ENCODE measurements at places on chromosomes 4 and X.

- DNase-seq: peak; percentile 4
These were observed 131.0 kb downstream of the DCLK2 start for GRCh38 chr4:150209140-150209829.

GRCh38 chr4:36280555-36280954 is 861 bp upstream of the DTHD1 start:
- DNase-seq: no peak

DNA sequence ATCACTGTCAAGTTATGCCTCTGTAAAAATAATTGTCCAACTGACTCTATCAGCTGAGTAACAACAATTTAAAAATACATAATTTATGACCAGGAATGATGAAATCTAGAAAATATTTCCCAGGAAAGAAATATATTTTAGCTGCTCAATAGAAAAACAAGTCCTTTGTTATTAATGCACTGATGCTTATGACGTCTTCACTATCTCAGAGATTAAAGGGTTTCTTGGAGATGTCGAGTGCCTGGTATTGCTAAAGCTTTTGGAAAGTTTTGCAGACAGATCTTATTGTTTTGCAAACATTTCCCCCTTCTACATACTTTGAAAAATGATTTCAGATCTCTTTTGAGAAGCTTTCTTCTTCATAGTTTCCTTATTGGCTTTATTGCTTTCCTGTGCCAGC is 154.6 kb upstream of the RPS6KA3 start:
- no peak for DNase-seq

GRCh38 chrX:9033179-9033578 is 748 bp downstream of the FAM9B start:
- DNase-seq: no peak

DNA sequence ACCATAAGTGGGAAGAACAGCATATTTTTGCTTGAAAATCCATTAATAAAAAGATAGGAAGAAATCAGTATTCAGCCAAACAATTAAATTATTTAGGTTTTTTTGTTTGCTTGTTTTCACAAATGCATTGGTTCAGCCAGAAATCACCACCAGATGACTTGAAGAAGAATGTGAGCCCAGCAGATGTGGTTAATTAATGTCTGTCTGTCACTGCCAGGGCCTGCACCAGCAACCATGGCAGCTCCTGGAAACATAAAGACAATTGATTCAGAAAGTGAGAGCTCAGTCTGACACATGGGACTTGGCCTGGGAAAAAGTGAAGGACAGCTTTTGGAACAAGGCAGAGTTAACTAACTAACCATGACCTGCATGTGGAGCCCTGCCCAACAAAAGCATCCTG is 74.0 kb downstream of the MAOB start:
- DNase-seq: no peak

DNA sequence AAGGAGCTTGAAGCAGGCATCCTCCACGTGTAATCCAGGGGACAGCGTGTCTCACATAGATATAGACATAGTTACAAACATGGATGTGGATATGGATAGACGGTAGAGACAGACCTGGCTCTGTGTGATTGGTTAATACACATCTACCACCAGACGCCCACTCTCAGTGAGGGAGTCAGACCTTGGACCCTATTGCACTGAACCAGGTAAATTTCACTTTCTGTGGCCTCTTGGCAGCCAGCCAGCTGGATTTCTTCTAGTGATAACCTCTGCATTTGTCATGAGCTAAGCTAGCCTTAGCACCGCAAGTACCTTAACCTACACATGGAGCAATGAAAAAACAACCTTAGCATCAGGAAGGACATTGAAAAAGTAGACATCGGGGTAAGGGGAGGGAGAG is 79.2 kb upstream of the ACSL4 start:
- DNase-seq: no peak

DNA sequence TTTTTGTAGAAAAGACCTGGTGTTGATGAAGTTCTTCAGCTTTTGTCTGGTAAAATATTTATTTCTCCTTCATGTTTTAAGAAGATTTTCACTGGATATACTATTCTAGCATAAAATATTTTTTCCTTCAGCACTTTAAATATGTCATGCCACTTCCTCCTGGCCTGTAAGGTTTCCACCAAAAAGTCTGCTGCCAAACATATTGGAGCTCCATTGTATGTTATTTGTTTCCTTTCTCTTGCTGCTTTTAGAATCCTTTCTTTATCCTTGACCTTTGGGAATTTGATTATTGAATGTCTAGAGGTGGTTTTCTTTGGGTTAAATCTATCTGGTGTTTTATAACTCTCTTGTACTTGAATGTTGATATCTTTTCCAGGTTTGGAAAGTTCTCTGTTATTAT is 35.6 kb upstream of the NMU start:
- DNase-seq: no peak
